ENCODE measurements at places on chromosomes 13 and 19. TPM values are rescaled to one million over a fixed set of nuclear protein-coding genes. Genes with fewer than 3 reads are reported as not detected.

Gene TMEM59L
- not detected for total RNA-seq

Gene COL4A1
- not detected for total RNA-seq

Gene SPACA4
- not detected for total RNA-seq

Gene KLK15
- not detected for total RNA-seq

Gene CACNA1A
- total RNA-seq: 0.94 TPM

Gene CYP4F2
- total RNA-seq: not detected

Gene TEX26
- not detected for total RNA-seq

Gene CD320
- total RNA-seq: 38.4 TPM

Gene LGI4
- total RNA-seq: 0.28 TPM

Gene ZNF816
- 17.8 TPM for total RNA-seq

Gene RTBDN
- total RNA-seq: not detected

Gene SLC10A2
- not detected for total RNA-seq

Gene CEACAM6
- total RNA-seq: not detected

Gene ZNF837
- total RNA-seq: 2.9 TPM

Gene ZNF460
- 58.2 TPM for total RNA-seq

Gene PSG7
- total RNA-seq: not detected

Gene TLE6
- total RNA-seq: 4.4 TPM

Gene CBLC
- not detected for total RNA-seq

Gene ZIK1
- 17.9 TPM for total RNA-seq

Gene ERICH6B
- not detected for total RNA-seq

Gene PRSS57
- total RNA-seq: not detected

Gene SLC46A3
- 14.2 TPM for total RNA-seq

Gene ZNF426
- 19.8 TPM for total RNA-seq

Gene LAIR1
- 79.2 TPM for total RNA-seq

Gene PARP4
- total RNA-seq: 69.4 TPM

Gene PRPF31
- 69.3 TPM for total RNA-seq

Gene SIAH3
- total RNA-seq: 0.62 TPM

Gene LHB
- not detected for total RNA-seq

Gene IRGC
- not detected for total RNA-seq

Gene ADAMTS10
- 41.3 TPM for total RNA-seq

Gene IRS2
- total RNA-seq: 5.5 TPM

Gene ZNF470
- 7.3 TPM for total RNA-seq

Gene VSIG10L
- total RNA-seq: 0.62 TPM

Gene PALM
- total RNA-seq: not detected

Gene BSPH1
- total RNA-seq: not detected

Gene ZNF728
- not detected for total RNA-seq

Gene RINL
- 74.2 TPM for total RNA-seq

Gene OR7C1
- total RNA-seq: not detected

Gene POLRMT
- 65.1 TPM for total RNA-seq

Gene KCNN4
- 38.3 TPM for total RNA-seq

Gene PEPD
- 26.2 TPM for total RNA-seq

Gene ZNF548
- total RNA-seq: 50.2 TPM

Gene PSG11
- total RNA-seq: not detected

Gene MYO1F
- total RNA-seq: 332 TPM

Gene INSL3
- total RNA-seq: 1.6 TPM

Gene NKPD1
- total RNA-seq: 0.31 TPM

Gene LILRA1
- total RNA-seq: not detected

Gene DYRK1B
- total RNA-seq: 17.3 TPM

Gene CYP4F12
- 2.4 TPM for total RNA-seq

Gene SYNGR4
- 0.30 TPM for total RNA-seq

Gene CCNA1
- 0.62 TPM for total RNA-seq

Gene ZNF229
- total RNA-seq: 2.6 TPM

Gene COMP
- total RNA-seq: not detected

Gene APLP1
- total RNA-seq: 1.2 TPM

Gene CLEC4M
- total RNA-seq: not detected

Gene ZNF541
- total RNA-seq: 0.30 TPM
